ENCODE measurements at places on chromosomes 6 and 20.

DNA sequence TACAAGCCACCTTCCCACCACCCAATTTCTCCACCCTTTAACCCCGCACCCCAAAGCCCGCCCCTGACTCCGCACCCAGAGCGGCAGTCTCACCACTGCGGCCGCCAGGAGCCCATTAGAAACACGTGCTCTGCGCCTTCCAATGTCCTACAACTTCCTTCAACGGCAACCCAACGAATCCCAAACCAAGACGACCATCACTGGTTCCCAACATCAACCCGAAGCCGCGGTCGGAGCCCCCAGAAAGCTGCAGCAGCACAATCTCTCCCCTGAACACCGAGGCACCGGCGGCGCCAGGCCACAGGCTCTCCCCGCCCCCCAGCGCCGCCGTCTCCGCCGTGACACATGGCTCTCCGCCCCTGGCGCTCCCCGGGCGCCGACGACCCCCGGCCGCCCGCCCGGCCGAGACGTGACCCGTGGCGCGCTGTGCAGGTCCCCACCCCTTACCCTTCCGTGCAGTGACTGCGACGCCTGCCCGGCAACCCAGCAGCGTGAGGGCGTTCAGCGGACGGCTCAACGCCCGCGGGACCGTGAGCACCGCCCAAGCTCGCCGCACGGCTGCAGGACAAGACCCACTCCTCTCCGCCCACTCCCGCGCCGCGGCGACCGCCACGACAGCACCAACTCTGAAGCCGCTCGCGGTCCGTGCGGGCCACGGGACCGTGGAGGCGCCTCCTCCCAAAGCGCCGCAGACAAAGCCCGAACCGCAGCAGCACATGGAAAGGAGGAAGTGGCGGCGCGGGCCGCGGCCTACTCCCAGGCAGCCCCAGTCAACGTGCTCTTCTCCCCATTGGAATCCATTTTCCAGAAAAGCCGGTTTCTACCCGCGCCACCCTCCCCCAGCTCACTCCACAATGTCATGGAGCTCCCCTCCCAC, 551 bp downstream of the SYNCRIP start:
- peak; percentile 84 for DNase-seq

DNA sequence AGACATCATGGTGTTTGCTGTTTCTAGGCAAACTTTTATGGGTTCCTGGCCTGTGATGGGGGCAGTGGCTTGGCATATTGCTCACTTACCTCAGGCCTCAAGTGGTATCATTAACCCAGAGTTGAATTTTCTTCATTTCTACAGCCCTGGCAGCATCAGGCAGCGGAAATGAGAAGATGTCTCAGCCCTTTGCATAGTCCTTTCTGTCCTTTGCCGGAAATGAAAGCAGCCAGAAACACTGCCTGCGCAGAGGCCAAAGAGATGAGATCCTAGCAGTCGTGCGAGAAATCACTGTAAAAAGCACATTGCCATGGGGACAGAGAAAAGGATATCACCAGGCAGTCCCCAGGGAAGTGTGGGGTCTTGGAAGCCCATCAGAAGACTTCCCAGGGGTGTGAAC, 37.4 kb upstream of the KCNG1 start:
- no peak for DNase-seq

GRCh38 chr6:160388922-160389321, 40.7 kb downstream of the SLC22A3 start:
- DNase-seq = no peak

DNA sequence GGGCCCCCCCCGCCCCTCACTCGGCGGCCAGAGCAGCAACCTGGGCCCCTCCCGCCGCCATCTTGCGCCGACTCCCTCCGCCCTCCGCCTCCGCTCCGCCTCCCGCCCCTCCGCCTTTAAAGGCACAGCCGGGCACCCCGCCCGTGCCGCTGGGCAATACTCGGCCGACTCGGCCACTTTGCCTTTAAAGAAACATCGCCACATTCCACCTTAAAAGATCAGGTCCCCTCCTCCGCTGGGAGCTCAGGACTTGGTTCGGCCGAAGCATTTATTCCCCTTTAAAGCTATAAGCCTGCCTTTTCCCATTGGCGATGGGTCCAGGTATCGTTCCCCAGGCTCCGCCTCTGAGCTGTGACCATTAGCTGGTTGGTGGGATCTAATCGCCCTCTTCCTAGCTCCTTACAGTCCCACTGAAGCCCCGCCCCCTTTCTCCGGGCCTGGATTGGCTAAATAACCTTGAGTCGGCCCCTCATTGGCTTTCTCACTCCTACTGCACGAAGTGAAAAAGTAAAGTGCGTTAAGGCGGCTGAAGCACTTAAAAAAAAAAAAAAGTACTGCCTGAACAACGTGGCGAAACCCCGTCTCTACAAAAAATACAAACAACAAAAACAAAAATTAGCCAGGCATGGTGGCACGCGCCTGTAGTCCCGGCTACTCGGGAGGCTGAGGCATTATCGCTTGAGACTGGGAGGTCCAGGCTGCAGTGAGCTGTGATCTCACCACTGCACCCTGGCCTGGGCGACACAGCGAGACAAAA, at the start of gene ZBTB22:
Gene ZBTB22, minus strand, starts transcription at position 76 of the 757 bp plus-strand sequence. CDS start 828 bp downstream, outside the sequence.
- peak; percentile 97 for DNase-seq

DNA sequence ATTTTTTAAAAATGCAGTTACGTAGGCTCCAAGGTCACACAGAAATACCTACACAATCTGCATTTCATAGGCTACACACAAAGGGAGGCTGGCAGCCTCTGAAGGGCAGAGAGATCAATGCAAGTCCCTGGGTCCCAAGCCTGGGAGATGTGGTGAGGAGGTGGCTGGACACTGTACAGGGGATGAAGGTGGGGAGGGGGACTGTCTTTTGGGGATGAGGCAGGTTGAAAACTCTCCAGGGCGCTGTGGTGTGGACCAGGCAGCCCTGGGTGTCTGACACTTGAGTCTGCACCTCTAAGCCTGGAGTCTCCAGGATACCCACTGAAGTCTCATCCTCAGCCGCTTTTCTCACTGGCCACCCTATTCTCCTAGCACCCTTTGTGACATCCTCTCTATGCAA, 24.5 kb downstream of the TXNDC5 start:
- DNase-seq = no peak

DNA sequence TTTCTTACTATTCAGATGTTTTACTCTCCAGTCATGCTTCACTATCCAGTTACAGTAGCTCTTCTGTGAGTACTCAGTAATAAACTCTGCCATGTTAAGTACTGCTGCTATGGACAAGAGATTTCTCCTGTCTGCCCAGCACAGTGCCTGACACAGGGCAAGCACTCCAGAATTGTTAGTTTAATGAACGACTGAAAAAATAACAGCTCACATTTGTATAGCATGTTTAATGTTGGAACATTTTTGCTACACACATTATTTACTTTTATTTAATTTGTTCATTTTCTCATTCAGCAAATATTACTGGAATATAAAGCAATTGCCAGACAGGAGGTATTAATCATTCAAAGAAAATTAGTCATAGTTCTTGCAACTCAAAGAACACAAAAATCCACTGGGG, 142.6 kb upstream of the HMGN3 start:
- DNase-seq = no peak

DNA sequence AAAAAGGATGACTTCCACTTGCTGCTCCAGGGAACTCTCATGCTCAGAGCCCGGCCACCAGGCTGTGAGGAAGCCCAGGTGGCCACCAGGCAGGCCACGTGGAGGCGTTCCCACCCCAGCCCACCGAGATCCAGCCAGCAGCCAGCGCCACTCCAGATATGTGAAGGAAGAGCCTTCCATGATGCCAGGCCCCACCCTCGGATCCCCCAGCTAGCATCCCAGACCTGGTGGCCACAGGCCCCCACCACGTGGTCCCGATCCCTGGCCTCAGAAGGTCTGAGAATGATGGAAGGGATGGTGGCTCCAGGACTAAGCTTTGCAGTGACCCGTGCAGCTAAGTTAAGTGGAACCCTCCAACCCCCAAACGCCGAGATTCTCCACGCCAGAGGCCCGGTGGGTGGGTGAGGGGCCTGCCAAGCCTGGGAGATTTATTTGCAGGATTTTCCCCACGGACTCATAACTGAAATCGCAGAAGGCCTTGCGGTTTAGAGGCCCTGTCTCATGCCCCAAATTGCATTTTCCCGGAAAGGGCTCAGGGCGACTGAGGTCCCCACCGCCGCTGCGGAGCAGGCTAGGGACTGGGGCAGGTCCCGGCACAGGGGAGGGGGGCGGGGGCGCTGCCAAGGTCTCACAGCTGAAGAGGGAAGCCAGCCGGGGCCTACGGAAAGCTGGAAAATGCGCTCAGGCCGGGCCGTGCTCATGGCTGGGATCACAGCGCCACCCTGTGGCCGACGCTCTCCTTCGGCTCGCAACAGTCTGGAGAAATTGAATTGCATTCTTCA, 31.1 kb upstream of the CST7 start:
- peak; percentile 73 for DNase-seq

- DNase-seq = no peak
Measured at GRCh38 chr6:130355572-130355971, 10.2 kb upstream of the TMEM200A start.

- no peak for DNase-seq
Measured at GRCh38 chr20:43938017-43938655, 23.5 kb downstream of the TOX2 start.

- DNase-seq = no peak
Measured at GRCh38 chr20:53281557-53282117, 309.5 kb downstream of the TSHZ2 start.

DNA sequence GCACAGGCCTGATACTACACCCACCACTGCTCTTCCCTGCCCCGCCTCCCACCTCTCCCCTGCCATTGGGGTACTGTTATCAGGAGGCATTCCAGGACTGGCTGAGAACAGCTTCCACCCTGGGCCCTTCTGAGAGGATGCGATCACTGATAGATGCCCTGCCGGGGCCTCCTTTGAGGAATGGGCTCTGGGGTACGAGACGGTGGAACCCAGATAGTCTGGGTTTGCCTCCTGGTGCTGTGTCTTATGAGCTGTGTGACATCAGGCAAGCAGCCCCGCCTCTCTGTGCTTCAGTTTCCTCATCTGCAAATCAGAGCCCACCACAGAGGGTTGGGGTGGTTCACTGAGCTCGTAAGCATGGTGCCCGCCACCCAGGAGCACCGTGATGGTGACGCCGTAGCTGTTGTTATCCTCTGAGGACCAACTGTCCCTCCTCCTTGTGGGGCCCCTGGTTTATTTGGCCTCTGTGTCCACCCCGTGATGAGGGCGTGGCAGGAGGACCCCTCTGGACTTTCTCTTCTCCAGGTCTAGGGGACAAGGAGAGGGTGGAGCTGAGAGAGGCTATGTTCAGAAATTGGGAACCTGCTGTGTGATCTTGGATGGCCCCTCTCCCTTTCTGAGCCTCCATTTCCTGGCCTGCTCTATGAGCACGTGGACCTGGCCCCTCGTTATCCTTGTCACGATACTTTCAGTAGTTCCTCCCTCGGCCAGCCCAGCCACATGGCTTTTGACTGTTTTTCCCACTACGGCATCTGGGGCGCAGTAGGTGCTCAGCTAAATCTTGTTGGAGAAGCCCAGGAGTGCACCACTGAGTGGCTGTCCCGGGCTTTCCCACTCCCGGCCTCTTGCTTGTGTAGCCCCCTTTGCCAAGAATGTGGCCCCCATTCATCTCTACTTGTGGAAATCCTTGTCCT, 18.3 kb downstream of the SRC start:
- no peak for DNase-seq

- DNase-seq = no peak
Measured at GRCh38 chr6:16727996-16728395, 33.3 kb downstream of the ATXN1 start.

DNA sequence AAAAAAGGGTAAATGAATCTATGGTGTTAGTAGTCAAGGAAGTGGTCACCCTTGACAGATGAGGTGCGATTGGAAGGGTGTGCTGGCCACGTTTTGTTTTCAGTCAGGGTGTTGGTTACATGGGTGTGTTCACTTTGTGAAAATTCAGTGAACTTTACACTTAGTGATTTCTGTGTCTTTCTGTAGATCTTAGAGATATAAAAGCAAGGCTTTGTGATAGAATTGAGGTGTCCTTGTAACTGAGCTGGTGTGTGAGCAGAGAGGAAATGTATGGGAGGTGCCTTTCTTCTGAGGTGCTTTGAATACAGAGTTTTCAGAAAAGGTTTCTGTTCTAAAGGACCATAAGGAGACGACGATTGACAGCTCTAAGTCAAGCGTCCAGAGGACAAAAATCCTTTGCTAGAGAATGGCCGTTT, 90.5 kb downstream of the SAMD3 start:
- no peak for DNase-seq

DNA sequence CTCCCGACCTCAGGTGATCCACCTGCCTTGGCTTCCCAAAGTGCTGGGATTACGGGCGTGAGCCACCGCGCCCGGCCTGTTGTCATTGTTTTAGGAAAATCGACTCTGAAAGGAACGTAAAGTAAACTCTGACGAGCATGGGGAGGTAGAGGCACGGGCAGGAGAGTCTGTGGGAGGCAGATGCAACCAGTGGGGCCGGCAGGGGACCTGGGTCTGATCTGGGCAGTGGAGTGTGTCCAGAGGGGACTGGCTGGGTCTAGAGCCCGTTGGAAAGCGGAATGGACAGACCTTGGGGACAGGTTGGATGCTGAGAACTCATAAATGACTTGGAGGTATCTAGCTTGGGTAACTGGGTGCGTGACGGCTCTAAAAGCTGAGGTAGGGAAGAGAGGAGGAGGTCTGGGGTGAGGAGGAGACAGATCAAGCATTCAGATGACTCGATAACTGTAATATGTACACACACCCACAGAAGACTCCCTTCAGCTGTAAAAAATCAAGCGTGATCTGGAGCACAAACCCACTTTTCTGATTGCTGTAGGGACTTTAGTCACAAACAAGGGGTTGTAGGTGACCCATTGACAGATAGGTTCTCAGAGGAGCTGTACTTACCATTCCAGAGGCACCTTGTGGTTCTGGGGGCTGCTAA, 22.4 kb downstream of the MANBAL start:
- DNase-seq = no peak

GRCh38 chr6:16352258-16352635, 113.9 kb downstream of the GMPR start:
- no peak for DNase-seq

- no peak for DNase-seq
Measured at GRCh38 chr6:123215211-123215610, 219.2 kb downstream of the CLVS2 start.

GRCh38 chr6:139778688-139779087, 404.2 kb upstream of the CITED2 start:
- DNase-seq = no peak

Measured in right kidney (tissue), 9 donors.